RCC 7860 (cell line): ENCODE measurements at places on chromosomes 6 and 20.

DNA sequence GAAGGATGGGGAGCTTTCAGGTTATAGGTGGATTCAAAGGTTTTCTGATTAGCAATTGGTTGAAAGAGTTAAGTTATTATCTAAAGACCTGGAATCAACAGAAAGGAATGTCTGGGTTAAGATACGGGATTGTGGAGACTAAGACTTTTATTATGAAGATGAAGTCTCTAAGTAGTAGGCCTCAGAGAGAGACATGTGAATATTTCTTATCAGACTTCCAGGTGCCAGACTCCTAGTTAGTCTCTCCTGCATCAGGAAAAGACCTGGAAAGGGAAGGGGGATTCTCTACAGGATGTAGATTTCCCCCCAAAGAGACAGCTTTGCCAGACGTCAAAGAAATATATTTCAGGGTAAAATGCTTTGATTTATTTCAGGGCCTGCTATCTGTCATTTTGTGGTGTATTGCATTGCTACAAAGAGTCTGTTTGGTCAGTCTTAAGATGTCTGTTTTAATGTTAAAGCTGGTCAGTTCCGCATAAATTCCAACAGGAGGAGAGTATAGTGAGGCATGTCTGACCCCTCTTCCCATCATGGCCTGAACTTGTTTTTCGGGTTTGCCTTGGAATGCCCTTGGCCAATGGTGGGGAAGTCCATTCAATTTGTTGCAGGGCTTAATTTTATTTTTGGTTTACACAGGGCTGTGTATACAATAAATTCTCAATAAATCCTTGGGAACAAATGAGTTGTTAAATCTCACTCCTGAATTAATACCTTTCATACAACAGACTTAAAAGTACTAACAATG is 103.4 kb upstream of the RALGAPA2 start:
- no peak for DNase-seq

- DNase-seq: no peak
Observed at GRCh38 chr6:146361128-146361924, 182.3 kb upstream of the RAB32 start.

- DNase-seq: no peak
Observed at GRCh38 chr20:1304710-1305515, 24.0 kb downstream of the SDCBP2 start.

DNA sequence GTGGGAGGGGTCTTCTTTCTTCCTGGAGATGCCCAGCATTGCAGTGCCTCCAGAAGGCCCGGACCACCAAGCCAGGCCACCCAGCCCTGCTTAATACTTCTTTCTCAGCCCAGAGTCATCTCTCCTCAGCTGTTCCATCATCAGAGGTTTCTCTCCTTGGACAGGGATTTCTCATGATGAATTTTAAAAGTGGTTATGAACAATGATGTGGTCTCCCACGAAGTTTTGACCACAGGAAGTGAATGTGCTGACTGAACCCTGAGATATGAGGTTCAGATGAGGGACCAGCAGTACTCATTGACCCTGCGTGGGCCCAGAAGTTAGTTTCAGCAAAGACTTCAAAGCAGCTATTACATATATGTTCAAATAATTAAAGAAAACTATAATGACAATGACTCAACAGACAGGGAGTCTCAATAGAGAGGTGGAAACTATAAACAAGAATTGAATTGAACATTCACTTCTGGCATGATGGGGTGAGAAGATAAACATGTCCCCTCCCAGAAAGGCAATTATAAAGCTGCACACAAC is 114.5 kb upstream of the SLC22A16 start:
- DNase-seq: no peak

- DNase-seq: no peak
Observed at GRCh38 chr6:49787176-49787575, at the start of gene PGK2. TSS of gene PGK2 (minus strand) at chr6:49787285. CDS start at chr6:49787187, 98 bp downstream.

DNA sequence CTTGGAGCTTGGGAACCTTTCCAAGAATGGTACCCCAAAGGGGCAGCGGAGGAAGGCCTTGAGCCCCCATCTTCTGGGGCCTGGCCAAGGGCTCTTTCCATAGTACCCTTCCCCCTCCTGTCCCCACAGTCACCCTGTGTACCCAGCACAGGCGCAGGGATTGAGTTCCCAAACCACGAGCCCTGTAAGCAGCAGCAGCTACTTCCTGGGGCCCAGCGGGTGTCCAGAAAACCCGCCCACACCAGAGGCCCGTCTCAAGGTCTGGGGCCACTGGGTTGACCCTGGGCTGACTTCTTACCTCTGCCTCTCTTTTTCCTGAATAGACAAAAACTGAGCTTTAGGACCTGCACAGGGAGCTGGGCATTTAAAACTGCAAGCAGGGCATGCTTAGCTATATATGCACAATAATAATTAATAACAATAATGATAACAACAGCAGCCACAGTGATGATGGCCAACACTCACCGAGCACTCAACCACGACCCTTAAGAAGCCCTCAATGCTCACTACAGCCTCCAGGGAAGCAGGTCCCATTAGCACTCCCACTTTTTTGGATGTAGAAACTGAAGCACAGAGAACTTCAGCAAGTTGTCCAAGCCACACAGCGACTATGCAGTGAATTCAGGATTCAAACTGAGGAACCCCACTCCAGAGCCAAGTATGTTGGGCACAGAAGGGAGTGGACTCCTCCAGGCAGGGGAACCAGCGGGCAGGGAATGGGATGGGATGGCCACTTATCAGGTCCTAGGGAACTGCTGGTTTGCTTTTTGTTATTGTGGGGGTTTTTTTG is 14.5 kb downstream of the NOL4L start:
- DNase-seq: peak; percentile 10

GRCh38 chr6:115570331-115570730 is 490.4 kb downstream of the FRK start:
- DNase-seq: no peak

GRCh38 chr6:3627956-3628835 is 123.3 kb downstream of the PXDC1 start:
- no peak for DNase-seq

- peak; percentile 36 for DNase-seq
Observed at GRCh38 chr6:133906050-133906449, 17.1 kb downstream of the TCF21 start.

DNA sequence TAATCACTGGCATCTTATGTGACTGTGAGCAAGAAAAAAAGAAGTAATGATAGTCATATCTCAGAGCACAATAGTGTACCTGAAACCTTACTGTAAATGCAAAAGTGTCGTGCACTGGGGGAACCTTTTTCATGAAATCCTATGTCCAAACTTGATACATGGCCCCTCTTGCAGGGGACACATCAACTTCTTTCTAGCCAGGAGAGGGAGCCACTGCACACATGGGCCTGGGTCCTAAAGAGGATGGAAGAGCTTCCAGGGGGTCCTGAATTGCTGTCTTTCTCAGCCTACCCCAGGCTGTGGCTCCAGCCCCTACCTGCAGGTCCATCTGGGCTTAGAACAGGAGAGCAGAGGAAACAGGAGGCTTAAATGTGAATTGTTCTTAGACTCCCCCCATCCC is 165.7 kb downstream of the SOD2 start:
- no peak for DNase-seq

- no peak for DNase-seq
Observed at GRCh38 chr20:53061192-53062108, 89.3 kb downstream of the TSHZ2 start.

GRCh38 chr6:24099181-24099580 is 26.8 kb upstream of the NRSN1 start:
- no peak for DNase-seq

DNA sequence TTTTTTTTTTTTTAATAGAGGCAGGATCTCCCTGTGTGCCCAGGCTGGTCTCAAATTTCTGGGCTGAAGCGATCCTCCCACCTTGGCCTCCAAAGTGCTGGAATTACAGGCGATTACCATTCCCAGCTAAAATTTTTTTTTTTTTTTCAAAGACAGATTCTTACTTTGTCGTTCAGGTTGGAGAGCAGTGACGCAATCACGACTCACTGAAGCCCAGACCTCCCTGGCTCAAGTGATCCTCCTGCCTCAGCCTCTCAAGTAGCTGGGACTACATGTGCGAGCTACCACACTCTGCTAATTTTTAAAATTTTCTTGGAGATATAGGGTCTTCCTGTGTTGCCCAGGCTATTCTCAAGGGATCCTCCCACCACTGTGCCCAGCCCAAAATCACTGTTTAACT is 58.0 kb upstream of the MYO6 start:
- no peak for DNase-seq

DNA sequence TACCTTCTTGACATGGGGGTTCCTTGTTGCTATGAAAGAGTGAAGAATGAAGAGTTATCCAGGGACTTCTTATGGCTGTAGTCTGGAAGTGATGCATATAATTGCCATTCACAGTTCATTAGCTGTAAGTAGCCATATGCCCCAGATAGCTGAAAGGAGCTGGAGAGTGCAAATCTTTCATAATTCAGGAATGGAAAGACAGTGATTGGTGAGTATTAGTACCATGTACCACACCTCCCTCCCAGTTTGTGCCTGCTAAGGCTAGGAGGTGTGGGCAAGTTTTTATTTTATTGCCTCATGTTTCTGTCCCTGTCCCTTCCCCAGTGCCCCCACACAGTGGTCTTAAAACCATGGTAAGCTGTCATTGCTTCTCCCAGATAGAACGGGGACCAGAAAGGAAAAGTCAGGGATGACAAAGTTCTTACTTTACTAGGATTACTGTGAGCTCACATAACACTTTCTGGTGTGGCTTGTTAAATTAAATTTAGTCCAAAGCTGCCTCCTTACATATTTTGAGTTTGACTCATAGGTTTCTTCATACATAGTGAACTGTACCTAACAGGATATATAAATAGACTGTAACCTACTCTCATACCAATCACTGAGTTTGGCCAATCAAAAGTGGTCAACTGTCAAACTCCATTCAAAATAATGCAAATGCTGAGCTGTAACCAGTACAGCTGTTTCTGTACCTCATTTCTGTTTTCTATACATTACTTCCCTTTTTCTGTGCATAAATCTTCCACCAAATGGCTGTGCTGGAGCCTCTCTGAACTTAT is 119.4 kb downstream of the RFPL4B start:
- DNase-seq: peak; percentile 72

DNA sequence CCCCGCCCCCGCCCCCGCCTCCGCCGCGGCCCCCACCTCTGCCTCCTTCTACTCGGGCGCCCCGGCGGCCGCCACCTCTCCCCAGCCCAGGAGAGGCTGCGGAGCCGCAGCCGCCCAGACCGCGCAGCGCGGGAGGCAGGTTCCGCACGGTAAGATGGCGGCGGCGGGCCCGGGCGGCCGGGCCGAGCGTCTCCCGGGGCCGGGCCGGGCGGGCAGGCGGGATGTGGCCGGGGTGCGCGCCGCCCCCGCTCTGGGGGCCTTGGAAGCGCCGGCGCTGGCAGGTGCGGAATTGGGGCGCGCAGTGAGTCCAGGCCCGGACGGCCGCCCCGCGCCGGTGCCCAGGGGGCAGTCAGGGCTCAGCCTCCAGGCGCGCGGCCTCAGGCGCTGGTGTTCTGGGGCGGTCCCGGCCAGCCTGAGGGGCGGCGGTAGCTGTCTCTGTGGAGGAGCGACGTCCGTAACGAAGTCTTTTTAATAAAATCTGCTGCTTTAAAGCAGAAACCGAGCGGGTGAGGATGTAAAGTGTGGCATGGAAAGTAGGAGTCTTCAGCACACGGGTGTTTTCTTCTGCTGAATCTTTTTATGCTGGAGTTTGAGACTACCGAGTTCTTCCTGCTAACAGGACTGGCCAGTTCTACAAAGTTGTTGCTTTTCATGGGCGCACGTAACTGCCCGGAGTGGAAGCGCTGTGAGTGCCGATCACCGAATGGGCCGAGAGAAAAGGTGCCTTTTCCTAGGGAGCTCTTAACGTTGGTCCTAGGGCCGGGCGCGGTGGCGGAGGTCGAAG is at the start of gene GID8:
Gene GID8 (plus strand): TSS at position 43 of the 784 bp plus-strand sequence. CDS start 3,356 bp downstream, outside the sequence.
- DNase-seq: peak; percentile 13

- DNase-seq: no peak
Observed at GRCh38 chr6:47437592-47437991, 40.0 kb upstream of the CD2AP start.

GRCh38 chr6:108632441-108632840 is 71.7 kb downstream of the FOXO3 start:
- DNase-seq: no peak

GRCh38 chr20:549722-550496 is 6.3 kb upstream of the CSNK2A1 start:
- no peak for DNase-seq

DNA sequence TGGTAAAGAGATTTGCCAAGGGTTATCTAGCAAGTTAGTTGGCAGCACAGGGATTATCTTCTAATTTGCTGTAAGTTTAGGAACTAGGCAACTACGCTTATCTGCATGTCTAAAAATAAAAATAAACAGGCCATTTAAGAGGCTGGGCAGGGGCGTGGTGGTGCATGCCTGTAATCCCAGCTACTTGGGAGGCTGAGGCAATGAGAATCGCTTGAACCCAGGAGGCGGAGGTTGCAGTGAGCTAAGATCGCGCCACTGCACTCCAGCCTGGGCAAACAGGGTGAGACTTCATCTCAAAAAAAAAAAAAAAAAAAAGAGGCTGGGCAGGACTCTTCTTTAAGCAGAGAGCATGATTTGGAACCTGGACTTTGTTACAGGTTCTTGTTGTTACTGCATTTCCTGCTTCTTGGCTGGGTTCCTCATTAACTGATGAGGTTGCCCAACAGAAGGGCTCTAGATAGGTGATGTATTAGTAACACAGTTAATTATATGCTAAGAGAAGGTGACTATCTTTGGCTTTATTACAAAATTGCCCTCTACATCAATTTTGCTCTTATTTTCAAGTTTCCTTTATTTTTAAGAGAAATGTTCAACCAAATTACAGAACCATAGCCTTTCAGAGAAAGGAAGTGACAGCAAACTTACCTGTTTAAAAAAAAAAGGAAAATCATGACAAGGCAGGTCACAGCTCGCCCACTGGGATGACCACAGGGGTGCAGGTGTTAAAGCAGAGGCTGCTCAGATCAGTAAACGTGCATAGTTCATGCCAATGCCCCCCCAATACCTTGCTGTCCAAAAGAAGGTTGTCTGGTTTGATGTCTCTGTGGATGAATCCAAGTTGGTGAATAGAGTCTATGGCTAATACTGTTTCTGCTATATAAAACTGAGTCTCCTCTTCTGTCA is 32.5 kb downstream of the STK38 start:
- no peak for DNase-seq

DNA sequence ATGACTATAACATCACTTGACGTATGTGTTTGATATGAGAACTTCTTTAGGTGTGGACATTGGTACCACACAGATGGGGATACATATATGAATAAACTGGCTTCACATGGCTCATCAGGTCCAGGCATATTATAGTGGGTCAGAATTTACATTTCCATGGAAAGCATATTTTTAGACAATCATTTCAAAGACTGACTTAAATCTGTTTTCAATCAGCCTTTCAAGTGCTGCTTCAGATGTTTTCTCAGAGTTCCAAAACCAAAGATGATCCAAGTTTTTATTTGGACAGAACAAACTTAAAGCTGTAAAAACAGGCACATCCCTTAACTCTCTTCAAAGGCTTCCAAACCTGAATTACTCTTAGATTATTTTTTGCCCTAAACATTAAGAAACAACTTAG is 88.1 kb downstream of the PRSS35 start:
- no peak for DNase-seq

- DNase-seq: no peak
Observed at GRCh38 chr20:64099880-64100565, 7.3 kb downstream of the NPBWR2 start.
